ENCODE measurements at places on chromosomes 16 and 17.

- no peak for DNase-seq
Observed at GRCh38 chr17:79192503-79193351, 118.1 kb downstream of the ENGASE start.

DNA sequence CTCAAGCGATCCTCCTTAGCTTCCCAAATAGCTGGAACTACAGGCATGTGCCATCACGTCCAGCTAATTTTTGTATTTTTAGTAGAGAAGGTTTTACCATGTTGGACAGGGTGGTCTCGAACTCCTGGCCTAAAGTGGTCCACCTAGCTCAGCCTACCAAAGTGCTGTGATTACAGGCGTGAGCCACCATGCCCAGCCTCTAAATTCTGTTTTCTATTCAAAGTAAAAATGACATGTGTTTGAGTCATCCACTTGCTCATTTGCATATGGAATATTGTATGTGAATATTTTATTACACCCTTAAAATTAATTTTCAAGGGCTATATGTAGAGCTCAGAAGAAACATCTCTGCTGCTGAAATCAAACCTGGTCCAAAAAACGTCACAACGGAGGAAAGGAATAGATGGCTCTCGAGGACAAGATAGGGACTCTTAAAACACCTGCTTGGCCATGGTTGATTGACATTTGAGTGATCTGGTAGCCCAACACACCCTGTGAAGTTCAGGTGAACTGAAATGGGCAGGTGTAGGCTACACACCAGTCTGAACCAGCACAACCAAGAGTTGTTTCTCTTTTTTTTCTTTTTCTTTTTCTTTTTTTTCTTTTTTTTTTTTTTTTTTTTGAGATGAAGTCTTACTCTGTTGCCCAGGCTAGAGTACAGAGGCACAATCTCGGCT is 51.1 kb downstream of the SF3B3 start:
- DNase-seq = no peak

- DNase-seq = no peak
Observed at GRCh38 chr16:4767872-4768548, 1.0 kb upstream of the ZNF500 start.

GRCh38 chr17:538181-538973 is 176.3 kb downstream of the VPS53 start:
- DNase-seq = no peak

DNA sequence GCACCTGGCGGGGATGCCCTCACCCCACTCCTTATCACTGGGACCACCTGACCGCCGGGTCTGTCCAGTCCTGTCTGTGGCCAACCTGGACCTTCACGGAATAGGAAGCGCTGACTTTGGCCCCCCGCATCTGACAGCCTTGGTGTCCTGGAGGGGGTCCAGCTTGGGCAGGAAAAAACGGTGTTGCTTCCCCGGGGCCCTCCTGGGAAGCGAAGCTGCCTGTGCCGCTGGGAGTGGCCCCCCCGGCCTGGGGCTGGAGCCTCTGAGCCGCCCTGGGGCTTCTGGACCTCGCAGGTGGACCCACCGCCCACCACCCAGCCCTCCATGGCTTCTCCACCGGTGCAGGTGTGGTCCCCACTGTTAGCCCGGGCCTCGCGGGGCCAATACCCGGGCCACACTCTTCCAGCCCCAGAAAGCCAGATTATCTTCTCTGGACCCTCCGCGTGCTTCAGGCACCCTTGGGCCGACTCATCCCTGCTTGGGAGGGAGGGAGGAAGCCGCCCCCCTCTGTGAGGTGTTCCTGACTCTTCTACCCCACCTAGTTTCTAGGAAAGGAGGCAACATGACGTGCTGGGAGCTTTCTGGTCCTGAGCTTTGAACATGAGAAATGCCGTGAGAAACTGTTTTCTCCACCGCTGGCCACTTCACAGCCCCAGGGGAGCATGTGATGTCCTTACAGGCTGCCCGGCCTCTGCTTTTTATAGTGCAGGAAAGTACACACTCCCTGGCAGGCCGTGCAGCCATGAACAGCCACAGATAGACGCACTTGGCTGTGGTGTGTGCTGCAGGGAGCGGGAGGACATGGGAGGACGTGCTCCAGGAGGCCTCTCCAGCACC is 1.1 kb downstream of the C1QTNF1 start:
- DNase-seq = no peak

DNA sequence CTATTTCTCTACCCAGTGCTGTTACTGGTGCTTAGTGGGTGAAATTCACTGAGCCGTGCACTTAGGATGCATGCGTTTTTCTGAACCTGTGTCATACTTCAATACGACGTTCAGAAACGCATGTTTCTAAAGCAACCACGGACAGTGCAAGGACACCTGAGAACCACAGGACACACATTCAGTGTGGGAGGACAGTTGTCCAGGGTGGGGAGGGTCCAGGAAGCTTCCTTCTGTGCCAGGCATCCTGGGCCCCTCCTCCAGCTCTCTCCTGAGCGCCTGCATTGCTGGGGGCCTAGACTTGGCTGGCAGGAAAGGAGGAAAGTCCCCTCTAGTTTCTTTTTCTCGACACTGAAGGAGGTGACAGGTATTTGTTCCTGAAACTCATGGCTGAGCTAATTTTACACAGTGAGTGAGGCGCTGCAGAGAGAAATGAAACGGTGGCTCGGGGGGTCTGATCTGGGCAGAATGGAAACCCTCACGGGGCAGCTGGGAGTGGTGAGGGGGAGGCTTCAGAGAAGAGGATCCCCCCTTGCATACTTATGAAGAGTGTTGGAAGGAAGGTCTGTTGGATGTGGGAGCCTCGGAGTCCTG is 89.9 kb downstream of the IRF8 start:
- DNase-seq = no peak

- no peak for DNase-seq
Observed at GRCh38 chr17:56943505-56944125, 17.2 kb downstream of the COIL start.

- no peak for DNase-seq
Observed at GRCh38 chr16:10128397-10129258, 53.6 kb downstream of the GRIN2A start.

GRCh38 chr17:50155115-50155819 is 4.8 kb upstream of the PPP1R9B start:
- DNase-seq = no peak

DNA sequence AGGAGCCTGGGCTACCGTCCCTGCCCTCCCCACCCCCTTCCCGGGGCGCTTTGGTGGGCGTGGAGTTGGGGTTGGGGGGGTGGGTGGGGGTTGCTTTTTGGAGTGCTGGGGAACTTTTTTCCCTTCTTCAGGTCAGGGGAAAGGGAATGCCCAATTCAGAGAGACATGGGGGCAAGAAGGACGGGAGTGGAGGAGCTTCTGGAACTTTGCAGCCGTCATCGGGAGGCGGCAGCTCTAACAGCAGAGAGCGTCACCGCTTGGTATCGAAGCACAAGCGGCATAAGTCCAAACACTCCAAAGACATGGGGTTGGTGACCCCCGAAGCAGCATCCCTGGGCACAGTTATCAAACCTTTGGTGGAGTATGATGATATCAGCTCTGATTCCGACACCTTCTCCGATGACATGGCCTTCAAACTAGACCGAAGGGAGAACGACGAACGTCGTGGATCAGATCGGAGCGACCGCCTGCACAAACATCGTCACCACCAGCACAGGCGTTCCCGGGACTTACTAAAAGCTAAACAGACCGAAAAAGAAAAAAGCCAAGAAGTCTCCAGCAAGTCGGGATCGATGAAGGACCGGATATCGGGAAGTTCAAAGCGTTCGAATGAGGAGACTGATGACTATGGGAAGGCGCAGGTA is 762 bp downstream of the CDK12 start:
- no peak for DNase-seq

- no peak for DNase-seq
Observed at GRCh38 chr16:54022362-54022761, 264.2 kb downstream of the IRX3 start.

- no peak for DNase-seq
Observed at GRCh38 chr16:54422569-54422978, 136.0 kb upstream of the IRX3 start.

- no peak for DNase-seq
Observed at GRCh38 chr17:81385320-81386111, 9.7 kb upstream of the BAHCC1 start.

- DNase-seq = no peak
Observed at GRCh38 chr17:45388604-45389325, 43.9 kb downstream of the ARHGAP27 start.

- DNase-seq = no peak
Observed at GRCh38 chr16:58465817-58466216, 34.1 kb upstream of the NDRG4 start.

- DNase-seq = no peak
Observed at GRCh38 chr16:3140603-3141427, 6.0 kb downstream of the ZNF213 start.

DNA sequence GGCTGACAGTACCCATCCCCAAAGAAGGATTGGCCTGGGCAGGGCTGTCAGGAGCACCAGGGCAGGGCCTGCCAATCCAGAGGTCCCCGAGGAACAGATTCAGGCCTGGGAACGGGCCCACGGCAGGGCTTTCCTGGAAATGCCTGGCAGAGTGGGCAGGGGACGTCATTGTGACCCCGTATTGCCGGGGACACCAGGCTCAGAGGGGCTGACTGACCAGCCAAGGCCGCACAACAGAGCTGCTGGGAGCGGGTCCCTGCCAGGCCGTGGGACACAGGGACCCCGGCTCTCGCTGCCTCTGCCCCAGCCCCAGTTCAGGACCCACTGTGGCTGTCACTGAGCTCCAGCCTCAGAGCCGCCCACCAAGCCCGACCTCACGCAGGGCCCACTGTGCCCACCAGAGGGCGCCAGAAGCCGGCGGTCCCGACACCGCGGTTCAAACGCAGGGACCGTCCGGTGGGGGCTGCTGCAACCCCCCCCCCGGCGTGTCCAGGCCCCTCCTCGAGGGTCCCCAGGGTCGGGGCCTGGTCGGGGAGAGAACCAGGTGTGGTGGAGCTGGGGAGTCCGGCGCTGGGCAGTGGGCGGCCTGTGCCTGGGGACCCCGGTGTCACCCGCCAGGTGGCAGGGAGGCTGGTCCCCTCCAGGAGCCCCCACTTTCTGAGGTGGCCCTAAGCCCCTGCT is 15.2 kb upstream of the SSTR5 start:
- peak; percentile 23 for DNase-seq

DNA sequence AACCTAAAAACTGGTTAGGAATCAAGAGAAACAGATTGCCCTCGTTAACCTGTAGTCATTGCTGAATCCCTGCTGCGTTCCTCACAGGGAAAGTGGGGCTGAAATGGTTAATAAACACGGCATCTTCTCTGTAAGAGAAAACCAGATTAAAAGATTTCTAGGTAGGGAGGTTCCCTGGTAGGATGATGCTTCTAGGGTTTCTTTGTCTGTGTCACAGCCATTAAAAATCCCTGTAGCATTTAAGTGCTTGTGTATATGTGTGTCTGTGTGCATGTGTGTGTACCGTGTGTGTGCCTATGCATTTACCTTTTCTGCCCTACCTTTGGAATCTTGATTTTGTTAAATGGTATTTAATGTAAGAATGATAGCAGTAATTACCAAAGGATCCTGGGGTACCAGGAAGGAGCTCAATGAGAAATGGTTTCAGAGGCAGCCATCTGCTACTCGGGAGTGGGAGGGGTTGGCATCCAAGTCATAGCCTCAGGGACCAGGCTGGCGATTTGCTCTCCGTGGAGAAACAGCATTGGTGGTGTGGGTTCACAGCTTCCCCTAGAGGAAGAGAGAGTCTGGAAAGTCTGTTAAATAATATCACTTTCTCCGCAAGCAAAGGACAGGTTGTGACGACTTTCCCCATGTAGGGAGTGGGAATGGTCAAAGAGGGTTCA is 177.1 kb downstream of the HS3ST4 start:
- no peak for DNase-seq

- no peak for DNase-seq
Observed at GRCh38 chr17:79083191-79083971, 8.8 kb downstream of the ENGASE start.

GRCh38 chr17:64231567-64232141 is 31.4 kb downstream of the TEX2 start:
- DNase-seq = no peak

- DNase-seq = no peak
Observed at GRCh38 chr16:8087597-8088289, 502.6 kb downstream of the TMEM114 start.

- no peak for DNase-seq
Observed at GRCh38 chr17:79073016-79073705, 1.5 kb upstream of the ENGASE start.

DNA sequence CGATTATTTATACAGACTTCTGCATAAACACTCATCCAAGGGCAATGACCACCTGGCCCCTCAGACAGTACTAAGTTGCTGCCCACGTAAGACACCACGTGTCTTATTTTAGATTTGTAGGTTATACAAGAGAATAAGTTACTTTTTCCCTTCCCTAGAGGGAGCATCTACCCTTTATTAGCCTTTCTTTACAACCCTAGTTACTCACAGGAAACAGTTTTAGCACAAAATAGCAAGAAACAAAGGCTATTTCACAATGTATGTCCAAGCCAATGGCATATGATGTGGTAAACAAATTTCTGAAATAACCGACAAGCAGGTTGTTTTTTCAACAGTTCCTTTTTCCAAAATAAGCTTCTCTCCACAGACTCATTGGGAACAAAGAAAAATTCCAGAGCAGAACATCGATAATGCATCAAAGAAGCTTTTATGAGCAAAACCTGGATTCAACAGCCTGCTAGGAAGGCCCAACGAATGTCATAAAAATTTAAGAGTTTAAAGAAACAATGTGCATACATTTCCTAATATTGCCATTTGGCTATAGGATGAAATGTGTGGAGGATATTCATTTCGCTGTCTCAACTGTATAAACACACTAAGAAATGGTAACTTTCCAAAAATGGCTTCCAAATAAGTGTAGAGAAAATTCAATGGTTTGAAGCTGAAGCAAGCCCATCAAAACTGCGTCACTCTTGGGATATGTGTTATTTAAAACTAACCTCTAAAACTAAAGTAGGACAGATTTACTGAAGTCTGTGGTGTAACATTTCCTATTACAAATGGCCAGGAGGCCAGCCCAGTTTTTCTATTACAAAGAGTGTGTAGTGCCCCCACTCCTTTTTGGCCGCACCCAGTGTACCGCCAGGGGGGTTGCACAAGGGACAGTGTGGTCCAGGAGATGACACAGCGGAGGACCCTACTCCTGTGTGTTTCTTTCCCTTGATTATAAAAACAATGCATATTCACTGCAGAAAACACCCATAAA is 50.4 kb upstream of the ERN1 start:
- DNase-seq = no peak

DNA sequence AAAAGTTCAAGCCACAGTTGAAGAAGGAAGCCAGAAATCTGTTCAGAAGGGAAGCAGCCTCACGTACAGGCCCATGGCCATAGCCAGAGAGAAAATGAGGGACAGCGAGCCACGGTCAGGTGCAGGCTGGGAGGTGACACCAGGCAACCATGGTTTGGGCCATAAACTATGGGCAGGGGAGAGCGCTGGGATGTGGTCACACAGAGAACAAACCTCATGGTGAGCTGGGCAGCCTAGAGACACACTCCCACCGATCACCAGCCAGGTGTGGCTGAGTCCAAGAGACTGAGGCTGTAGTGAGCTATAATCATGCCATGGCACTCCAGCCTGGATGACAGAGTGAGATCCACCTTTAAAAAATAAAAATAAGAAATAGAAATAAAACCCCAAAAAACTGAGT is 76.5 kb downstream of the NETO2 start:
- DNase-seq = no peak

DNA sequence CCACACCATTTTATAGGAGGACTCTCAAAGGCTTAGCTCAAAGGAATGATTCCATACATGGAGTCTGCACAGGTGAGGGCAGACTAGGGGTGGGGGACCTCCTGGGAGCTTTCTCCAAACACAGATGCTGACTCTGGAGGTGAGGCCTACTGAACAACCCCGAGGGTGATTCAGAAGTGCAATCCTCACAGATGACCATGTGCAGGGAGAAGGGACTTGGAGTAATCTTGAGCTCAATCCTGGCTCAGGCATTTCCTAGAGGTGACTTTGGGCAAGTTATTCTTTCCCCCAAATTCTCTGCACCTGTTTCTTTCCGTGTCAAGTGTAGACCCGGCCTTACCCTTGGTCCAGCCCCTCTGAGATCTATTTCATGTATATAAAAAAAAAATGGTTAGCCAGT is 401.5 kb downstream of the SLC39A11 start:
- no peak for DNase-seq

Measured in stimulated activated CD8-positive, alpha-beta memory T cell treated with anti-CD3 and anti-CD28 coated beads, Interleukin-4, amount 100 ng/mL, for 1 hour (primary cell).